ENCODE measurements at places on chromosomes 1 and 21.

- peak; percentile 26 for DNase-seq
These were observed 31.2 kb upstream of the QSOX1 start for GRCh38 chr1:180123463-180123936.

DNA sequence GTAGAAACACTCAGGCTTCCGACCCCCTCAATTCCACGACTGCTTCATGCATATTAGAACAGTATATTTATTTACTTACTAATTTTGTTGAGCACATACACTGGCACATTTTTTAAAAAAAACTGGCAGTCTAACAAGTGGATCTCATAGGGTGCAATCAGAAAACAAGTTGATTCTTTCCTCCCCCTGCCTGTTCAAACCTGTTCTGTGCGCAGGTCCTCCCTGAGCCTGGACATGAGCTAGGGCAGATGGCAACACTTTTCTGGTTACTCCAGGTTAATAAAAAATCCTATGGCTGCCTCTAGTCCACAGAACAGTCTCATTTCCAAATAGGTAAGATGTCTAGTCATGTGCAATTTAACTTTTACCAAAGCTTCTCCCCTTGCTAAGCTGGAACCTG is 18.6 kb downstream of the HSD11B1 start:
- DNase-seq = no peak

GRCh38 chr1:70364439-70364838 is 9.9 kb upstream of the ANKRD13C start:
- no peak for DNase-seq

DNA sequence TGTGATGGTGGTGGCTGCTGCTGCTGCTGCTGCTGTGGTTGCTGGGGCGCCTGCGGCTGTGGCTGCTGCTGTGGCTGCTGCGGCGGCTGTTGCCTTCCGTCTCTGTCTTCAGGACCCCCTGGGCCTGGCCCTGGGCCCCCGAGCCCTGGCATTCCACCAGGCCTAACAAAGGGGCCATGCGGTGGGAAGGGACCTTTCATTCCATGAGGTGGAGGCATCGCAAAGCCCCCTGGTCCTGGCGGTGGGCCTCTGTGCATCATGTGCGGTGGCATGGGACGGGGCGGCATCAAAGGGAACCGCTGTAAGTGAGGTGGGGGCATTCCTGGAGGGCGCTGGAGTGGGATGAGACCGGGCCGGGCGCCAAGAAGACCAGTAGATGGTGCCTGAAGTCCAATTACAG is 12.4 kb downstream of the SOD1 start:
- no peak for DNase-seq

All from stromal cell of bone marrow (primary cell).